ENCODE measurements at places on chromosomes 12 and 14.

DNA sequence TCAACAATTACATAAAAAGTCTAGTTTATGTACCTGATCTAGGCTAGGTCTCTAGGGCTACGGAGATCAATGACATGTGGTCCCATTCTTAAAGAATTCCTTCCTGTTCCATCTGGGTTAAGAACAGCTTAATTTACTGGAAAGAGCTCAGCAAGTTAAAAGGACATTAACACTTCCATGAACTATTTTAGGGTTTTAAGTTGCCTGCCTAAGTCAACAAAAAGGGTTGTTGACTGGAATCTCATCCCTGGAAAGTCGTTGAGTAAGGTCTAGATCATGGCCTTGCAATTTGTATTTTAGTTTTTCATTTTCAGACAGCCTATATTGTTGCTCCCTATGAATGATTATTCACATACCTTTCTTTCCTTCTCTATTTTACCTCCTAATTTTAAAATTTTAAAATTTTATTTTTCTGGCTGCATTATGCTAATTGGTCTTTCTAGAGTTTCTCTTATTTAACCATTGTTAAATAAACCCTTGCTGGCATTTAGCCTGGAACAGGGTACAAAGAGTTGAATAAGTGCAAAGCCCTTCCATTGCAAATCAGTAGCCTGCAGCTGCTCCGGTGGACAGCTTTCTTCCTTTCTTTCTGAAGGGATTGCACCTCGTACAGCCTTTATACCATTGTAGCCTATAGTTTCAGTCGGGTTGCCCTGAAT lies 66.3 kb downstream of the VRK1 start:
- DNase-seq: no peak

- no peak for DNase-seq
Observed at GRCh38 chr12:131132118-131132892, 178.6 kb downstream of the ADGRD1 start.

DNA sequence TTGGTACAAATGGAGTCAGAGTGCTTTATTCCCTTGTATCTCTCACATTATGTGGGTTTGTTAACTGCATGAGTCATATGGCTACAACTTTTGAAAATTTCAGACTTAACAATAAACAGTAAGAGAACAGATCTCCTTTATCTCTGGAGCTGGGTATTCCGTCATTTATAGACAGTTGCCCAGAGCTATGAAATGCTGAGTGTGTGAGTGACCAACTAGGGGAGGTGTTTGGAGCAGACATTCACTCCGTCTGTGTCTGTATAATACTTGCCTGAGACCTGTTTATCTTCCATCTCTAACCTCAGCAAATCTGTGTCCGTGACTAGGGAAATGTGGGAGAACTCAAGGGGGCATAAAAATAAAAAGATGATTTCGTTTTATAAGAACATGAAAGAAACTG lies 279.9 kb upstream of the FAR2 start:
- peak; percentile 17 for DNase-seq

DNA sequence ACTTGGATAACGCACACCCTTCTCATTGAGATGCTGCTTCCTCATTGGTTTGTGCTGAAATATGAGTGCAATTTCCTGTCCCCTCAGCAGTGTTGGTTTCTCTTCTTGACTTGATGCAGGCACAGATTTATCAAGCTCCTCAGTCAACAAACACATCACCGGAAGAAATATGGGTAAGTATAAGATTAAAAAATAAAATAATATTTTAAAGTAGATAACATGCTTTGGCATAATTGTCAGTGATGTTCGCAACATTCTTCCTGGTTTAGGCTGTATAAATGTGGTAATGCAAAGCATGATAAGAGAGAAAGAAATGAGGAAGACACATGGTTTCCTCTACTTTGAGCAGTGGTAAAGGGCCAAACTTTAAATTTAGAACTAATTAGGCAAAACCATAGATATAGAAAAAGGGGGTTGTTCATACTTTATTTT lies at the start of gene GPR65:
GPR65 (plus strand) TSS at position 86 of the 432 bp plus-strand sequence. CDS start 5,713 bp downstream, outside the sequence.
- no peak for DNase-seq

DNA sequence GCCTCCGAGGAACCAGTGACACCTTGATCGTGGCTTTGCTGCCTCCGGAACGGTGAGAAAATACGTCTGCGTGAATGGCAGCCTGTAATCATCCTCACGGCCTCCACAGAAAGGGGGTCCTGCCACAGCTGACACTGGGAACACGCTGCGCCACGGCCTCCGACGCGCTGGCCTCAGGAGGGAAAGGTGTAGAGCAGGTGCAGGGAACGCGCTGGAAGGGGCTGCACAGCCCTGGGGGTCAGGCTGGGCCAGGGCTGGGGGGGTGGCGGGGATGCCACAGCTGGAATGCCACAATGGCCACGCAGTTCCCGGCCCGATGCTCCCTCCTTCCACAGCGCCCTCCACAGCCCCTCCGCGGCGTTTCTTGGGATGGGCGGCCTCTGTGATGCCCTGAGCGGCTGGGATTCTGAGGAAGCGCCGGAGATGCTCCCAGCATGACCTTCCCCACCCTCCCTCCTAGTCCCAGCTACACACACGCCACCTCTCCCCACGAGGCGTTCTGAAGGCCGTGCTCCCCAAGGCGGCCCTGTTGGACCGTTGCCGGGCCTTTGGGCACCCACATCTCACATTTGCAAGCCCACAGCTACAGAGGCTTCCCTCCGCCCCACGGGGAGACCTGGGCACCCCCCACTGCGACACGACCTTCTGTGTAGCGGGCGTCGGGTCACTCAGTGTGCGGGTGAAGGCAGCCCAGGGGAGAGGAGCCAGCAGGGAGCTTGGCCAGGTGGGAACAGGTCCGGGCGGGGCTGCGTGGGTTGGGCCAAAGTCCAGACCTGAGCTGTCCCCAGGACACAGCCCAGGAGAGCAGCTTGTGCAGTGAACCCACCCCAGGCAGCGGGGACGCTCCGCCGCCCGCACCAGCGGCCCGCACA lies 31.8 kb upstream of the GALNT9 start:
- DNase-seq: no peak

GRCh38 chr12:92947589-92948215 lies 18.6 kb upstream of the EEA1 start:
- no peak for DNase-seq
